ENCODE measurements at places on chromosomes 5 and 9. TPM values are rescaled to one million over a fixed set of nuclear protein-coding genes. Genes with fewer than 3 reads are reported as not detected.
A peak's percentile ranks its signal among the peaks of the same experiment; 100 is the strongest.

DNA sequence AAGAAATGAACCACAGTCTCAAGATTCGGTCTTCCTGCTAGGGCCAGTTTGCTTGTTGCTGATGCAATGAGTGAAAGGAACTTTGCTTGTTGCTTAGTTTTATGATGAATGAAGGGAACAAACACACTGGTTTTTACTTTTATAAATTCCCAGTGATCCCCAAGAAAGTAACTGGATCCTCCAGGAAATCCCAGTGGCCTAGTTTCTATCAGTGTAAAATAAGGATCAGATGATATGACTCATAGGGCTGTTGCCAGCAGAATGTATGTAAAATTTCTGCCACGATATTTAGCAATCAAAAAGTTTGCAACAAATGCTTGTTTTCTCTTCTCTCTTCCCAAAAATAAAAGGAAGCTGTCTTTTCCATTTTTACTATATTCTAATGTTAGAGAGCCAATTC, 160.1 kb upstream of the CDKN2B start:
- DNase-seq, result no peak
- H3K4me3 ChIP-seq, result no peak overlapping the region
- no peaks in the 10 kb centered on the region for H3K36me3 ChIP-seq
- H3K4me1 ChIP-seq, result peaks cover 3% of the 10 kb centered on the region
- peaks cover 2% of the 10 kb centered on the region for H3K27me3 ChIP-seq

DNA sequence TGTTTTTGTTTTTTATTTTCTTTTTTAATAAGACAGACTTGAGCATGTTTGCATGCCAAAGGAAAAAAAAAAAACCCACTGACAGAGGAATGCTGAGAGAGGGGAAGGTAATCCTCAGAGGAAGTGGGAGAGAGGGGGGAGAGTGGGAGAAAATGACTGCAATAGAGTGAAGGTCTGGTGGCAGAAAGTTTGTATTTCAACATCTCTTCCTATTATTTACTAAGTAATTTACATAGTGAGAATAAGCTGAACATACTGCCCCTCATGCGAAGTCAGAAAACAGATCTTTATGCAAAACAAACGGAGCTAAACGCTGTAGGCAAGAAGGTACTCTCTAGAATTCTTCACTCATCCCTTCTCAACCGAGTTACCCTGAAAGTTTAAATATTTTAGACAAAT, 45.0 kb downstream of the ELL2 start:
- H3K27me3 ChIP-seq, result no peaks in the 10 kb centered on the region
- peaks cover 14% of the 10 kb centered on the region for H3K36me3 ChIP-seq
- no peak overlapping the region for H3K4me3 ChIP-seq
- H3K27ac ChIP-seq, result no peak overlapping the region
- DNase-seq, result no peak
- H3K4me1 ChIP-seq, result peaks cover 43% of the 10 kb centered on the region

- no peaks in the 10 kb centered on the region for H3K27me3 ChIP-seq
- DNase-seq, result no peak
Observed at GRCh38 chr9:78860801-78861475, 564.0 kb downstream of the PSAT1 start.

DNA sequence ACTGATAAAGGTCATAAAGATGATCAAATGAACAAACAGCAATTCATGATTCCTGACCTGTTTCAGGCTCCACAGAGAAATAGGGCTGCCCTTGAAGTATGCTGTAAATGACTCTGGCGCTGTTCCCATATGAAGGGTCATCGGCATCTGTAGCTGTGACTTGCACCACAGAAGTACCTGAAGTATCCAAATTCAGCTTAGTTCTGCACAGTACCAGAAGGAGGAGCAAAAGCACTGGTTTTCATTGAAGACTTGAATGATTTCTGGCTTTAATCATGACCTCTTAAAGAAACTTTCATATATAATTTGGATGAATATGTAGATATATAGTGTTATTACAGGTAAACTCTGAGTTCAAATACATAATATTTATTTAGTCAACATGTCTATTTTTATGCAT, 109.1 kb downstream of the CDH10 start:
- no peak for DNase-seq
- no peaks in the 10 kb centered on the region for H3K36me3 ChIP-seq
- no peaks in the 10 kb centered on the region for H3K4me1 ChIP-seq
- no peaks in the 10 kb centered on the region for H3K27me3 ChIP-seq

ITGA2 gene
- 0.42 TPM for total RNA-seq

AQP7 gene
- total RNA-seq, result 17.1 TPM

PRRT1B gene
- 1.9 TPM for total RNA-seq

- H3K4me3 ChIP-seq, result no peak overlapping the region
- no peaks in the 10 kb centered on the region for H3K4me1 ChIP-seq
- no peak for DNase-seq
Observed at GRCh38 chr5:116518423-116518822, 56.2 kb downstream of the SEMA6A start.

- DNase-seq, result no peak
- H3K36me3 ChIP-seq, result no peaks in the 10 kb centered on the region
- no peak overlapping the region for H3K4me3 ChIP-seq
- no peak overlapping the region for H3K27ac ChIP-seq
- H3K4me1 ChIP-seq, result no peaks in the 10 kb centered on the region
- H3K27me3 ChIP-seq, result no peaks in the 10 kb centered on the region
Observed at GRCh38 chr5:27124590-27124989, 86.2 kb upstream of the CDH9 start.

- H3K27me3 ChIP-seq, result no peaks in the 10 kb centered on the region
- H3K4me1 ChIP-seq, result no peaks in the 10 kb centered on the region
- H3K27ac ChIP-seq, result no peak overlapping the region
- no peak overlapping the region for H3K4me3 ChIP-seq
Observed at GRCh38 chr5:92652756-92653155, 928.3 kb downstream of the NR2F1-AS1 start.

DNA sequence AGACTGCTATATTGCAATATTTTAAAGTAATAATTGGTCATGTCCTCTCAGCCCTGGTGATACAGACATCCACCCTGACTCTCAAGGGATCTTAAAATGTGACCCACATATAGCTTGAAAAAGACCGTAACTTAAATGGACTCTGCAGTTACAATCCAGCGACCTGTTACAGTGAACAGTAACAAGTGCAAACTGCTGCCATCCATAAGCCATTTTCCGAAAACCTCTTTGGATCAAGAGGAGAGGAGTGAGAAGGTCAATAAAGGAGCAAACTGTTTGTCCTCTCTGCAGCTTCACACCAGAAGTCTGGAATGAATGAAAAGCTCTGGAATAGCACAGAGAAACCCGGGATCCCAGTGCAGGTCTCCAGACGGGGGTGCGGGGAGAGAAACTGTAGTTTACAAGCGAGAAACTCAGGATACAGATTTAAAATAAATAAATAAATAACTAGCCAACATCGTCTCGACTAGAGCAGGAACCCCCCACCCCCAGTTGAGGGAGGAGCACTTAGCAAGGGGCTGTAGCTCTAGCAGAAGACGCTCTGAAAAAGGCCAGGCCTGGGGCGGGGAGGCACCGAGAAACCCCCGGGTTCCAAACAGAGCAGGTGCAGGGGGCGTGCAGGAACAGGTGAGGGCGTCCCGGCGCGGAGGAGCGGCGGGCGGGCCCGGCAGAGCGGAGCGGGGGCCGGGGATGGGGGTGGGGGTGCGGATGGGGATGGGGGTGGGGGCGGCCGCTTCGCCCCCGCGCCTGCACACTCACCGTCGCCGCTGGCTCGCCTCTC, 572 bp downstream of the ZDHHC21 start:
- peak; percentile 42 for DNase-seq
- no peaks in the 10 kb centered on the region for H3K36me3 ChIP-seq
- no peaks in the 10 kb centered on the region for H3K27me3 ChIP-seq

- H3K4me1 ChIP-seq, result no peaks in the 10 kb centered on the region
- H3K36me3 ChIP-seq, result no peaks in the 10 kb centered on the region
- no peaks in the 10 kb centered on the region for H3K27me3 ChIP-seq
- H3K27ac ChIP-seq, result no peak overlapping the region
- no peak for DNase-seq
- peak overlapping the region; percentile 31 for H3K4me3 ChIP-seq
Observed at GRCh38 chr5:82885627-82886389, 191.4 kb downstream of the TMEM167A start.

DNA sequence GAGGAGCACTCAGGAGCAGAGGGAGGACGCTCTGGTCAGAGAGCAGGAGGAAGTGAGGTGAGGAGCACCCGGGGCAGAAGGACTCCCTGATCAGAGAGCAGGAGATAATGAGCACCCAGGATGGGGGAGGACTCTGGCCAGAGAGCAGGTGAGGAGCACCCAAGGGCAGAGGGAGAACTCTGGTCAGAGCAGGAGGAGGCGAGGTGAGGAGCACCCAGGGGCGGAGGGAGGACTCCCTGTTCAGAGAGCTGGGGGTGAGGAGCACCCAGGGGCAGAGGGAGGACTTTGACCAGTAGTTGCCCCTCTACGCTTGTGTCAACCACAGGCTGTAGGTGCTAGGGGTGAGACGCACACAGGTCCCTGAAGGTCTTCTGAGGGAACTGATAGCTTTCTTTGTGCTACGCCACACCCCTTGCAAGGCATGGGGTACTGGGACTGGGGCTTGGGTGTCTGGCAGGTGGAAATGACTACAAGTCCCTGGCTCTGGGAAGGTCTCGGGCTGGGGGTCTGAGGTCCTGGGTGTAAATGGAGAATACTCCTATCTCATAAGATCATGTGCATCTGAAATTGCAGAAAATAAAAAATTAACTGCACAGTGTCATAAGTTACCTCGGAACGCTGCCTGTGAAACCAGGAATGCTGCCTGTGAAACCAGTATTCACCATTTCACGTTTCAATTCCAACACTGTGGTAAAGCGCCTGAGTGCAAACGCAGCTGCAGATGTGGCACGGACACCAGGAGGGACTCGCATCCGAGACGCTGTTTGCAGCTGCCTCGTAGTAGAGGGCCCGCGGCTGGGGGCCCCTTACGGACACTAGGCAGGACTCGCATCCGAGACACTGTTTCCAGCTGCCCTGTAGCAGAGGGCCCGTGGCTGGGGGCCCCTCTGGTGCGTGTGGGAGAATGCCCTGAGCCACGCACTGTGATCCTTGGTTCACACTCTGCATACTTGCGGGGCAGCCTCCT, 27.0 kb upstream of the SLC6A3 start:
- no peaks in the 10 kb centered on the region for H3K27me3 ChIP-seq
- peaks cover 3% of the 10 kb centered on the region for H3K4me1 ChIP-seq
- H3K36me3 ChIP-seq, result no peaks in the 10 kb centered on the region
- DNase-seq, result no peak
- H3K27ac ChIP-seq, result no peak overlapping the region

- no peak overlapping the region for H3K27ac ChIP-seq
- peaks cover 20% of the 10 kb centered on the region for H3K4me1 ChIP-seq
- DNase-seq, result no peak
- no peak overlapping the region for H3K4me3 ChIP-seq
Observed at GRCh38 chr5:123451047-123451446, 27.8 kb upstream of the CEP120 start.

DNA sequence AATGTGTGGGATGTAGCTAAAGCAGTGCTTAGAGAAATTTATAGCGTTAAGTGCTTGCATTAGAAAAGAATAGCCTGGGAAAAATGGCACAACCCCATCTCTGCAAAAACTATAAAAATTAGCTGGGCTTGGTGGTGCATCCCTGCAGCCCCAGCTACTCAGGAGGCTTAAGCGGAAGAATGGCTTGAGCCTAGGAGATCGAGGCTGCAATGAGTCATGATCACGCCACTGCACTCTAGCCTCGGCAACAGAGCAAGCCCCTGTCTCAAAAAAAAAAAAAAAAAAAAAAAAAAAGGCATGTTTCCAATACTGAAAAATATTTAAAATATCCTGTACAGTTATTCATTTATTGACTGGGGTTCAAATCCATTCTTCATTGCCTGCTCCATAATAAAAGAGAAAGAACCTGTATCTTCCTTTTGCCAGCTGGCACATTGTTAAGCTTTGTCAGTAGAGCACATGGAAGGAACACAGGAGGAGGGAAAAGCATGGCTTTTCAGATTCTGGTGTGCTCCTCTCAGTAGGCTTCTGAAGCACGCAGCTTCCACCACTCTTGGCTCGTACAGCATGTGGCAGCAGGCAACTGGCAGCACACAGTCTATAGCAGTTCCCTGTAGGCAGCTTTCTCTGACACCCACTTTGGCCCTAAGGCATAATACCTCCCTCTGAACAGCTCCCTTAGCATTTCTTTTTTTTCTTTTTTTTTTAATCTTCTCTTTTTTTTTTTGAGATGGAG, 73.5 kb downstream of the TRIM36 start:
- no peak overlapping the region for H3K27ac ChIP-seq
- no peak overlapping the region for H3K4me3 ChIP-seq
- no peaks in the 10 kb centered on the region for H3K36me3 ChIP-seq
- H3K4me1 ChIP-seq, result no peaks in the 10 kb centered on the region
- DNase-seq, result no peak

CSF1R gene
- total RNA-seq, result 26.4 TPM

DNA sequence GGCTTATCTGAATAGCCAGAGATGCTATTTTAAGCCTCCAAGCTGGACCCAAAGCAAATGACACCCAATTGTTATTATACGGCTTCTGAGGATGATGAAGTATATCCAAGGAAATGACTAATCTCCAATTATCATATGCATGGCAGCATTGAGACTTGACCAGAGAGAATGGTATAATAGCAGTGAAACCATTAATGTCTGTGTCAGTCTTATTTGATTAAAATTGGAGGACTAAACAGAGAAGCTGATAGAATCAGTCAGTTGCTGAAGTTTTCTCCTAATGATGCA, 200.5 kb downstream of the EFNA5 start:
- no peaks in the 10 kb centered on the region for H3K36me3 ChIP-seq
- H3K27ac ChIP-seq, result no peak overlapping the region
- H3K4me3 ChIP-seq, result no peak overlapping the region

GRCh38 chr5:65861830-65862241, 64.5 kb upstream of the ERBIN start:
- H3K4me3 ChIP-seq, result no peak overlapping the region
- no peak overlapping the region for H3K27ac ChIP-seq
- DNase-seq, result no peak
- H3K27me3 ChIP-seq, result no peaks in the 10 kb centered on the region

GRCh38 chr9:23542438-23542837, 283.6 kb downstream of the ELAVL2 start:
- no peaks in the 10 kb centered on the region for H3K4me1 ChIP-seq
- no peaks in the 10 kb centered on the region for H3K36me3 ChIP-seq
- H3K27me3 ChIP-seq, result no peaks in the 10 kb centered on the region
- no peak overlapping the region for H3K4me3 ChIP-seq

DNA sequence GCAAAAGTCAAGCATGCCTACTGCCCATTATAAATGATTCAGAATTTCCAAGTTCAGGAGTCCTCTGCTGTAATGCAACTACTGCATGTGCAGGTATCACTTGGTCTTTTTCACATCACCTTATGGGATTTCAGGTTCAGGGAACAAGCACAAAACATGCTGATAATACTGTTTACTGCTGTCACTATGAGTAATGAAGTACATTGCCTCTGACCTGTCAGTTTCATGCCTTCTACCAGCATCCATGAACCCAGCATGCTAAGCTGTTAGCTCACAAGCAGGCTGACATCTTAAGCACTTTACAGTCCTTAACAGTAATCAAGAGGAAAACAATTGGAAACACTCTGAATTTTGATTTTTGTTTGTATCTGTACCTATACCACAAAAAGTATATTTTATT, 743.8 kb downstream of the CDH12 start:
- H3K27me3 ChIP-seq, result no peaks in the 10 kb centered on the region
- H3K36me3 ChIP-seq, result no peaks in the 10 kb centered on the region
- no peak overlapping the region for H3K4me3 ChIP-seq
- DNase-seq, result no peak
- H3K27ac ChIP-seq, result no peak overlapping the region
- H3K4me1 ChIP-seq, result no peaks in the 10 kb centered on the region

Measured in liver (tissue), 10 donors.